ENCODE measurements at places on chromosomes 2 and 18.

DNA sequence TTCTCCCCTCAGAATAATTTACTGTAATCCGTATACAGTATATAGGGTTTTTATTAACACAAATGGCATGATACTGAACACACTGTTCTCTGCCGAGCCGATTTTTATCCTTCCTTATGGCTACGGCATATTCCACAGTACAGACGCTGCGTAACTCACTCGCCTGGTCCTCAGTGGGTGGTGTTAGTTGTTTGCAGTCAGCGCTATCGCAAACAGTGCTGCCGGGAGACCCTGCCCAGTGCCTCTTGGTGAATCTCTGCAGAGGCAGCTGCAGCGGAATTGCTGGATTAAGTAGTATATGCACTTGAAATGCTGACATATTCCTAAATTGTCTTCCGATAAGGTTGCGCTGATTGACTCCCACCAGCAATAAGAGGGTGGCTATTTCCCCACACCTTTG lies 73.9 kb downstream of the MARCO start:
- no peak for DNase-seq

- no peak for DNase-seq
These were observed 102.3 kb downstream of the OSR1 start for GRCh38 chr2:19256121-19256601.

DNA sequence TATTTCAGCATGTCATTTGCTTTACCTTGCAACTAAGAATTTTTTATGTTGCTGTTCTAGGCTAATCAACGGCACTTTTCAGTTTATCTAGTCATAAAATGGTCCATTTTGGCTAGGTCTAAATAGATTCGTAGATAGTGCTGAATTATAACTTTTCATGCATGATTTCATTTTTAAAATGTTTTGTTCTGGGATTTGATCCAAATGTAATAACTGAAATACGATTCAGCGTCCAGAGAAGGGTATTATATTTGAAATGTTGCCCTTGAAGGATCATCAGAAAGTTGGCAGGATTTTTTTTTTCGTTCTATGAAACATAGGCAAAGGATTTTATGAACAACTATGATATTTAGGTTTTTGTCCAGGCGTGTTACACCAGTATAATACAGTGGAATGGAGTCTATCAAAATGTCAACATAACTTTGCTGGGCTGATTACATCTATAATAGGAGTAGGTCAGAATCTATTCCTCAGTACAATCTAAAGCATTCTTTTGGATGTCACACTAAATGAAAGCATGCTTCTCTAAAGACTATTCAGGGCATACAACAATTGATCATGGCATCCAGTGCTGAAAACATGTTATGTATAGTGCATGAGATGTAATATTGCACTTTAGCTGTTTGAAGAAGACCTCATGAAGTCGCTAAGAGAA lies 24.8 kb downstream of the TTC27 start:
- DNase-seq: no peak

DNA sequence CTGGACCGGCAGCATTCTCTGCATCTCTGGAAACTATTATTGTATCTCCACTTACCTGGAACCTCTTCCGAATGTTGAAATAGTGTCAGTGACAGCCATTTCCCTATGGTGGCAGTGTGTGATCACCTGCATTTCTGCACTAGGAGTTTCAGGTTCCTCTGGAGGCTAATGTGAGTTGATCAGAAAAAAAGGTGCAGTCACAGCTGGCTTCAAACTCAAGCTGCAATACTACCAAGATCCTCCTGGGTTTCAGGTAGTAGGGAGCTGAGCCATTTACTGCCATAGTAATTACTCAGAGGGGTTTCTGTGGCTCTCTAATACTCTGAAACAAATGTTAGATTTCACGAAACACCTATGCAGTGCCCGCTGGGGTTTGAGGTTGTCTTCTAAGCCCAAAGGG lies 183.5 kb upstream of the OSR1 start:
- no peak for DNase-seq

DNA sequence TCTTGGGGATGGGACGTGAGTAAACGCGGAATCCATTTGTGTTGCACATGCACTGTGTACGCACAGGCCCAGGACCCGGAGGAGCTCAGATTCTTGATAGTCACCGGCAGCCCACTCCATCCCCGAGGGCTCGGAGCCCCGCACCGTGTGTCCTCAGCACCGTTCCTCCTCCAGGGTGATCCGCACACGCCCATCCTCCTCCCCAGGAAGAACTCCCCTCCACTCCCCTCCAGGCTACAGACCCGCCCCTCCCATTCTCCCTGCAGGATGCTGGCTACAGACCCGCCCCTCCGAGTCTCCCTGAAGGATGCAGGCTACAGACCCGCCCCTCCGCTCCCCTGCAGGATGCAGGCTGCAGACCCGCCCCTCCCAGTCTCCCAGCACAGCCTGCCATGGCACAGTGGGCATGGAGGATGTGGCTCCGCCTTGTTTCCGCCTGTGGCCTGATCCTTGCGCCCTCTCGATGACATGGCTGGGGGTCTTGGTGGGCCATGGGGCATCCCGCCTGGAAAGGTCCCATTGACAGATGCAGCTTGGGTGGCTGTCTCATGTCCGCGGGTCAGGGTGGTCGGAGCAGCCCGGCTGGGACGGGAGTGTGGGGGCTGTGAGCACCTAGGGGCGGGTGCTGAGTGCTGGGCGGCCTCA lies 14.1 kb downstream of the CTDP1 start:
- DNase-seq: no peak

- DNase-seq: no peak
These were observed 152.6 kb downstream of the AGPS start for GRCh38 chr2:177545143-177545542.

DNA sequence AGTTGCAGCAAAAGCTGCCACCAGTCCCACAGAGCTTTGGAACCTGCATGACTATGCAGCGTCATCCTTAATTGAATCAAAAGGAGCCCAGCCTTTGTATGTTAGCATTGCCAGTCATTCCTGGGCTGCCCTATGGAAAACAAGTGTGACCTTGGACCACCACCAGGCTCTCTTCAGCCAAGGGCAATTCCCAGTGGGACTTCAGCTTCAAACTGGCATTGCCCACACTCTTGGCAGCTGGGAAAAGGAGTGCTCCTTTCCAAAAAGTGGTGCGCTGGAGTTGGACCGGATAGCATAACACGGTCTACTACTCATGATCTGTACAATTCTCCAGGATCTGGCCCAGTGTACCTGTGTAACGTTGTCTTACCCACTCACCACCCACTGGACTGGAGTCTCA lies 259.5 kb downstream of the MREG start:
- DNase-seq: no peak

DNA sequence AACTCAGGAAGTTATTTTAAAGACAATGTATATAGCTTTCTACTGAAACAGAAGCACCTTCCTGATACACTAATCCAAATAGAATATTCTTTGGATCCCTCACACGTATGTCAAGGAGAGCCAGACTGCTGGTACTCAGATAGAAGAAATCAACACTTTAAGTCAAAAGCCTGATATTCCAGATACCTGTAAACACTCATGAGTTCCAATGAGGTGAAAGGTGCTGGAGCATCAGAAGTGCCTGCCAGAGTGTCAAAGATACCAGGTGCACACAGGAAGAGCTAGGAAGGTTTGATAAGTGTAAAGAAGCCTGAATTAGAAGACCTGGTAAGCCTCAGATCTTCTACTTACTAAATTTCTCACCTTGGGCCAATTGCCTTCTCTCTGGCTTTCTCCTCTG lies 226.3 kb upstream of the SP5 start:
- DNase-seq: no peak

GRCh38 chr18:78753240-78753639 lies 226.4 kb upstream of the SALL3 start:
- DNase-seq: no peak

GRCh38 chr2:72956936-72957335 lies 39.6 kb downstream of the EMX1 start:
- no peak for DNase-seq

GRCh38 chr2:161170958-161171932 lies 11.0 kb downstream of the TANK start:
- no peak for DNase-seq

- no peak for DNase-seq
These were observed 348.7 kb upstream of the GALNT5 start for GRCh38 chr2:156908825-156909224.

GRCh38 chr2:233101816-233102215 lies 41.7 kb downstream of the INPP5D start:
- DNase-seq: no peak

GRCh38 chr2:144479138-144479537 lies 40.8 kb downstream of the ZEB2 start:
- DNase-seq: no peak

- no peak for DNase-seq
These were observed 54.2 kb upstream of the ZNF396 start for GRCh38 chr18:35431374-35431741.

DNA sequence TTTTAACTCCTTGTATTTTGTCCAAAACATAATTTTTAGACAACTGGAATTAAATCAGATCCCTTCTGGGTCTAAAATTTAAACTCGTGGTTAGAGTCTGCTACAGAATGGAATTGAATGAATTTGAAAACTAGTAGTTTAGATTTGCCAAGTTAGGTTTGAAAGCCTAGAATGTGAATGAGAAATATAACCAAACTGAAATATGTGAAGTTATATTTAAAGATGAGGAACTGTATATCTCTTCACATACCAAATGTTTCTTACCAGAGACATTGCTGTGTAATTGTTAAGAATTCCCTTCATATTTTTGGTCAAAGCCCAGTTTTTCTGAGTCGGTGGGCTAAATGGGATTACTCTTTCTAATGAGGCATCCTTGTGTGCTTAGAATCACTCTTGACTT lies 74.2 kb downstream of the LPIN1 start:
- DNase-seq: no peak

GRCh38 chr2:41413813-41414485 lies 633.9 kb upstream of the PKDCC start:
- no peak for DNase-seq

- DNase-seq: no peak
These were observed 228.0 kb downstream of the PIK3C3 start for GRCh38 chr18:42182728-42183700.

All from cortex of kidney (tissue), 1 donor.